Transverse colon (tissue), 4 donors: ENCODE measurements at places on chromosomes 12 and 14. TPM values are rescaled to one million over a fixed set of nuclear protein-coding genes. Genes with fewer than 3 reads are reported as not detected.

Gene KLRF1
- not detected for total RNA-seq

Gene PDE3A
- total RNA-seq: 51.3 TPM

Gene OR4K17
- not detected for total RNA-seq

Gene TAS2R30
- total RNA-seq: 7.8 TPM

- no peak overlapping the region for H3K4me3 ChIP-seq
- no peaks in the 10 kb centered on the region for H3K4me1 ChIP-seq
- H3K27ac ChIP-seq: no peak overlapping the region
- no peak for DNase-seq
Observed at GRCh38 chr14:100865682-100866591, 37.6 kb downstream of the RTL1 start.

DNA sequence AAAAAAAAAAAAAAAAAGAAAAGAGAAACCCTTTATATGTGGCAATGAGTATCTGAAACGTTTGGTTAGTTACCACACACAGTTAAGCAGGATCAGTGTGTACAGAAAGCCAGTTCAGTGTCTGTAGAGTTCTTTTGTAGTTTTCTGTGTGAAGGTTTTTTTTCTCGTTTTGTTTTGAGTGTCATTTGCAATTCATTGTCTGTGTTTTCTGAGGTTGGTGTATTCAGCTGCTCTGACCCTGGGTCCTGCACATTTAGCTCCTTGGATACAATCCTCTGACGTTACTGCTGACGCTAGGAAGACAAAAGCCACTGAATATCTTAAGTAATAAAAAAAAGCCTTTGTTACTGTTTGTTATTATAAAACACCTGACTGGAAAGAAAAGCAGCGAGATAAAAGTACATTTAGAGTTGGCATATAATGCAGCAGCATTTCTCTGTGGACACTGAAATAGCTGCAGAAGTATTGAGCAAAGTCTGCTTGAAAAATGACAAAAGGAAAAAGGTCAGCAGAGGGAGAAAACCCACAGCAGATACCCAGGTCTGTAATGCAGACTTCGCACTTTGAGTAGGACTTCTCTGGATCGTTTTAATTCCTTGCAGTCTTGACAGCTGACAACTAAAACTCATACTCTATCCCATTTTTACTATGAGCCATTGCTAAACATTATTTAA is 89.0 kb downstream of the POLR3B start:
- H3K27me3 ChIP-seq: no peaks in the 10 kb centered on the region
- no peak overlapping the region for H3K27ac ChIP-seq
- no peaks in the 10 kb centered on the region for H3K4me1 ChIP-seq
